ENCODE measurements at places on chromosomes 16 and 17.

DNA sequence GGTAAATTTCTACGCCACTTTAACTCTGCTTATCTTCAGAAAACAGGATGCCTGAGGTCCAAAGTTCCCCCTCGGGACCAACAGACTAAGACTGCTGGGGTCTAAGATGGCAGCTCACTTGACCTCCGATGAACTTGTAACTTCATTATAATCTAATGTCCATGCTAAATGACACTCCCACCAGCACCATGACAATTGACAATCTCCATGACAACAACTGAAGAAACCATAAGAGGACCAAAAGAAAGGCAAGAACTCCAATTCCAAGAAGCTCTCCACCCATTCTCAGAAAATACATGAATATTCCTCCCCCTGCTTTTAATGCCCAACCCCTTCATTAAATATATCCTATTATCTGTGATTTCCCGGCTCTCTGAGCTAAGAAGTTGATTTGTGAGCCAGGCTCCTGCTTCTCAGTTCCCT lies 7.5 kb downstream of the CCL4 start:
- DNase-seq, result no peak

- DNase-seq, result no peak
Observed at GRCh38 chr16:68401871-68402747, 46.2 kb downstream of the SMPD3 start.

DNA sequence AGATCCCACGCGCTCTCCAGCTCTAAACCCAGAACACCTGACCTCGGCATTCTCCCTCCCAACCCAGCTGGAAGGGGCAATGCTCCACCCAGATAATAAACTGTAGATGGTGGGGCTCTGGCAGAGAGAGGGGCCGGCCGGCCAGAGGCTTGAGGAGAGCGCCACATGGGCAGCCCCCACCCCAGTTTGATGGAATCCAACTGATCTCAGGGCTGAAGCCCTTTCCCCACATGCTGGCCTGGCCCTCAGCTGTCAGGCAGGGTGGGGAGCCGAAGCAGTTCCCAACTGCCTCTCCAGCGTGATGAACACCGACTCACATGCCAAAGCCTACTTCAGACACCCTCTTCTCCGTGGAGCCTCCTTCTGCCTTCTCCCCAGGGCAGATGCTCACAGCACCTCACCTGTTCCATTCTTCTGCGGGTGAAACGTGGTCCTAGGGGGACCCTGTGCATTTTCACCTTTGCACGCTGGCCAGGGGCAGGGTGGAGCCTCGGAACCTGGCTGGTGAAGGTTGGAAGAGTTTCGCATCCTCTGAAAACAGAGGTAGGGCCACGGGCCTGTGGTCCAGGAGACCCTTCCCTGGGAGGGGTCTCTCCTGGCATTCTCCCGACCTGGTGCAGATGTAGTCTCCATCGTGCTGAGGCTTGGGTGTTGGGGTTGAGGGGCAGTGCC lies 65.7 kb upstream of the ZNF469 start:
- DNase-seq, result no peak

DNA sequence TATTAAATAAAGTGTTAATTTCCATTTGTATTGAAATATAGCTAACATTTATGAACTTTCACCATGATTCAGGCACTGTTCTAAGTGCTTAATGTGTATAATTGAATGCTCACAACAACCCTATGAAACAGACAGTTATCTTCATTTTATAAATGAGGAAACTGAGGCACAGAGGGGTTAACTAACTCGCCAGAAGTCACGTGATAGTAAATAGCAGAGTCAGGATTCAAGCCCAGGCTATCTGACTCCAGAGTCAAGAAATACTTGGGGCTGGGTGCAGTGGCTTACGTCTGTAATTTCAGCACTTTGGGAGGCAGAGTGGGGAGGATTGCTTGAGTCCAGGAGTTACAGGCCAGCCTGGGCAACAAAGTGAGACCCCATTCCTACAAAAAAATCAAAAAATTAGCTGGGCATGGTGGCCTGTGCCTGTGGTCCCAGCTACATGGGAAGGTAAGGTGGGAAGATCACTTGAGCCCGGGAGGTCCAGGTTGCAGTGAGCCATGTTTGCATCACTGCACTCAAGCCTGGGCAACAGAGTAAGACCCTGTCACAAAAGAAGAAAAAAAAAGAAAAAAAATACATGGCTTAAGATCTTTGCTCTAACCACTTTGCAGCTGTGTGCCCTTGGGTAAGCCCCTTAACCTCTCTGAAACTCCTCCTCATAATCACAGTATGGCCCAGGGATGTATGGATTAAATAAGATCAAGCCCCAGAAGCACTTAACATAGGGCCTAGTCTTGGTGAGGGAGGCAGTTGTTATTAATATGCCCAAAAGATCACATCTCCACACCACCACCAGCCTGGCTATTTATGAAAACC lies 29.0 kb downstream of the WSB1 start:
- no peak for DNase-seq

- no peak for DNase-seq
Observed at GRCh38 chr16:80330803-80331202, 210.0 kb upstream of the DYNLRB2 start.

DNA sequence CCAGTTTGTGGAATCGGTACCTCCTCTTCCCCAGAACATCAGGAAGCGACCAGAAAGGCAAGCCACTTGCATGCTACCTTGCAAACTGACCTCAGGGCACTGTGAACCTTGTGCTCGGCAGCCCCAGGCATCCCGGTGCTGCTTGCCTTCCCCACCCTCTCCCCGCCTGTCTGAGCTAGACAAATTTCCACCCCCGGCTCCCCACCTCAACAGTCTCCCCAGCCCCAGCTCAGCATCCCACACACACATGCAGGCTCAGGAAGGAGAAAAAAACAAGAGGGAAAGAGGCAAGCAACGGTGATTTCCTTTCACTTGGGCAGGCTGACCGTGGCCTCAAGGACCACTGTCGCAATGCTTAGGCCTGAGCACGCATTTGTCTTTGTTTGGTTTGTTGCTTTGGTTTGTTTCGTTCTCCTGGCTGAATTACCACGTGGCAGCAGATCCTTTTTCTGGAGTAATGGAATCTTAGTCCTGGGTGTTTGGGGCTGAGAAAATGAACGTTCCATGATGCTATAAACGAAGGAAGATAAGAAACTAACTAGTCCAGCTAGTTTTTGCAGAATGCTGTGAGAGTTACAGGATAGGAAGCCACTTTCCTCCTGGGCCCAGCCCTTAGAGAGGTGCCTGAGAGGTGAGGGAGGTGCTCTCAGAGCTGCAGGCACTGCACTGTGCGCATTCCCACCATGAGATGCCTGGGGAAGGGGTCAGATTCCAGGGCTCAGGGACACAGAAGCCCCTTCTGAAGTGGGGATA lies 27.9 kb downstream of the SDK2 start:
- DNase-seq, result no peak

- DNase-seq, result no peak
Observed at GRCh38 chr17:70677783-70678647, 508.7 kb downstream of the KCNJ2 start.

DNA sequence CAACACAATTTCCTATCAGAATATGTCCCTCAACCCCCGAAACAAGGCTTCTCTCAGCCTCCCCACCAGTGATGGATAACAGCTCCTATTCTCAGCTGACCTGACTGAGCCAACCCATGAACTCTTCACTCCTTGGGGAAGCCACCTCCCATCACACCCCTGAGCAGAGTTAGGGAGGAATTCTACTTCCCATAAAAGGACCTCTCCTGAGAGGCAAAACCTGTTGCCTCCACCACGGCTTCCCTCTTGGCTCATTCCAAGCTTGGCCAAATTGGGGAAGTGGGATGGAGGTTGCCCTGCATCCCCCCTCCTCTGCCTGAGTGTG lies 5.7 kb upstream of the RASL10B start:
- DNase-seq, result no peak

DNA sequence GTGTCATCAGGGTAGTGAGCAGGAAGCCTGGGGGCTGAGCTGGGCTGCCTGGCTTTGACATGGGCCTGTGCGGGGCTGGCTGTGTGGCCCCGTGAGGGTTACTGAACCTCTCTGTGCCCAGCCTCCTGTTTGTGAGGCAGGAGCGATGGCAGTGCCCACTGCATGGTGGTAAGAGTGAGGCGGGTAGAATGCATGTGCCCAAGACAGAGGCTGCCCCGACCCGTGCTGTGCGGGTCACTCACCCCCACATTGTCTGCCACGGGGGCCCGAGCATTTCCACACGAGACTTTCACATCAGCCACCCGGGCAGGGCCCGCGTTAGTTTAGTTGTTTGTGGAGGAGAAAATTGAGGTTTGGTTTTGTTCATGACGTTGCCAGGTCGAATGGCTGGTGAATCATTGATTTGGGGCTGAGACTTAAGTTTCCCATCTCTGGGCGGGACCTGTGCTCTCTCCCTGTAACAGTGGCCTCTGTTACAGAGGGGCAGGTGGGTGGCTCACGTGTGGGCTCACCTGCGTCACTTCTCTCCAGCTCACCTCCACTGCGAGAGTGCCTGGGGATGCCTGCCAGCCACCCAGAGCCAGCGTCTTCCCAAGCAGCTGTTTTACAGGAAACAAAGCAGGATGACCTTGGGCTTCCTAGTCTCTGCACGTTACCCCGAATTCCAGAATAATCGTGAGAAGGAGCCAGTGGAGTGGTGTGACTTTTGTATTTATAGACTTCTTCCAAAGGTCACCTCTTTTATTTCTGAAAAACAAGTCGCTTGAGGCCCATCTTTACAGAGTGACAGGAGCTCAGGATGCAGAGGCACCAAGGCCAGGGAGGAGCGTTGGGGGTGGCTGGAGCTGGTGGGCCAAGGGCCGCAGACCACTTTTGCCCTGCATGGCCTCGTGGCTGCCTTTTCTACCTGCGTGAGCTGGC lies 150.6 kb downstream of the RPTOR start:
- no peak for DNase-seq

DNA sequence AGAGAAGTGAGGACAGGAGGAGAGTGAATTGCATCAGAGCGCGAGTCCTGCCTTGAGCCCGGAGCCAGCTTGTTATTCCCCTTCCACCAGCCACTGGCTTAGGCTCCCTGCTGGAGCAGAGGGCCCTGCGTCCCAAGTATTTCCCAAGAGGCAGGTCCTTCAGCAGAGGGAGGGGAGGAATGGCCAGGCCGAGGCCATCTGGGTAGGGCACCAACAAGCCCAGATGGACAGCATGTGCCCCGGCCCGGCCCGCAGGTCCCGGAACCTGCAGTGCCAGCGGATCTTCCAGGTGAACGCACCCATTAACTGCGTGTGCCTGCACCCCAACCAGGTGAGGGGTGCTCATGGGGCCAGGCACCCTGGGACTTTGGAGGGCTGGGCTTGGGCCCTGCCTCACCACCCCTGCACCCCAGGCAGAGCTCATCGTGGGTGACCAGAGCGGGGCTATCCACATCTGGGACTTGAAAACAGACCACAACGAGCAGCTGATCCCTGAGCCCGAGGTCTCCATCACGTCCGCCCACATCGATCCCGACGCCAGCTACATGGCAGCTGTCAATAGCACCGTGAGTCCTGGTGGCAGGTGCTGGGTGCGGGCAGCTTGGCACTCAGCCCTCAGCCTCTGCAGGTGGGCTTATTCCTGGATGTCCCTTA lies 1.7 kb downstream of the MLST8 start:
- no peak for DNase-seq

- no peak for DNase-seq
Observed at GRCh38 chr17:48973806-48974205, 5.4 kb upstream of the GIP start.

DNA sequence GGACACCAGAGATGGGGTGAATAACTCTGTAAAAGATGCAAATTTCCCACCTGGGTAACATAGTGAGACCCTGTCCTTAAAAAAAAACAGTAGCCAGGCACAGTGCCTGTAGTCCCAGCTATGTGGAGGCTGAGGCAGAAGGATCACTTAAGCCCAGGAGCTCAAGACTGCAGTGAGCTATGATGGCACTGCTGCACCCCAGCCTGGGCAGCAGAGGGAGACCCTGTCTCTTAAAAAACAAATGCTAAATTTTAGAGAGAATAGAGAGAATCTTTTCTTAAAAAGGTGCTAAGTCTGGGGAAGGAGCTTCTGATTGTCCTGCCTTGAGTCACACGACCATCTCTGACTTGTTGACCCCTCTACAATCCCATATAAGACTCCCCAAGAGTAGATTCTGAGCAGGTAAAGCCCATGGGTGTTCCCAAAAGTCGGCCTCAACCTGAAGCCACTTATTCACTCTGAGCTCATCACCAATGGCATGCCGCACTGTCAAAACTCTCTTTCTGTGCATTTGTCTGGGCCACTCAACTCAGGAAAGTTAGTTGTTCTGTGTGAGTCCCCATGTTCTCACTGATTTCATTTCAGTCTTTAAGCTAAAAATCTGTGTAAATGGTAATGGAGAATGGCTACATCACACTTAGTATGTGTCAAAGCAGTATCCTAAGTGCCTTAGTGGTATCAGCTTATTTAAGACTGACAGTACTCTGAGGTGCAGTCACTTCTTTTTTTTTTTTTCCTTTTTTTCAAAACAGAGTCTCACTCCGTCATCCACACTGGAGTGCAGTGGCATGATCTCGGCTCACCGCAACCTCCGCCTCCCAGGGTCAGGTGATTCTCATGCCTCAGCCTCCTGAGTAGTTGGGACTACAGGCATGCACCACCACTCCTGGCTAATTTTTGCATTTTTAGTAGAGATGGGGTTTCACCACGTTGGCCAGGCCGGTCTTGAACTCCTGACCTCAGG lies 41.6 kb downstream of the PRKCB start:
- no peak for DNase-seq

DNA sequence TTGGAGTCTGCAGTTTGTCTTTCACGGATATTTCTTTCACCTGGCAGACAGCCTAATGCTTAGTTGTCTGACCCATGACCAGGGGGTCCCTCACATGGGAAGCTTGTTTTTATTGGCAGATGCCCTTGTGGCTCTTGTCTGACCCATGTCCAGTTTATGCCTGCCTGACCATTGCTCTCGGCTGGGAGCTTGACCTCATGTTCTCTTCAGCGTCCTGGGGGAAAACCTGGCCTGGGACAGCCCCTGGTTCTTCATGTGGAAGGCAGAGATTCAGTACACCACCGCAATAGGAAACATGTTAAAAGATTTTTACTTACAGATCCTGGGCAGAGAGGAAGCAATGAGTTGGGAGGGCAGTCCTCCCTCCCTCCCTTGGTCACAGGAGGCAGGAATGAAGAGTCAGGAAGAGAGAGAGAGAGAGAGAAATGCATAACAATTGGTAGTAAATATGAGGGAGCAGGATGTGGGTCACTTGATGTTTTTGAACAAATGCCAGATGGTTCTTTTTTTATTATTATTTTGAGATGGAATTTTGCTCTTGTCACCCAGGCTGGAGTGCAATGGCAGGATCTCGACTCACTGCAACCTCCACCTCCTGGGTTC lies 302.7 kb upstream of the MYOCD start:
- no peak for DNase-seq

DNA sequence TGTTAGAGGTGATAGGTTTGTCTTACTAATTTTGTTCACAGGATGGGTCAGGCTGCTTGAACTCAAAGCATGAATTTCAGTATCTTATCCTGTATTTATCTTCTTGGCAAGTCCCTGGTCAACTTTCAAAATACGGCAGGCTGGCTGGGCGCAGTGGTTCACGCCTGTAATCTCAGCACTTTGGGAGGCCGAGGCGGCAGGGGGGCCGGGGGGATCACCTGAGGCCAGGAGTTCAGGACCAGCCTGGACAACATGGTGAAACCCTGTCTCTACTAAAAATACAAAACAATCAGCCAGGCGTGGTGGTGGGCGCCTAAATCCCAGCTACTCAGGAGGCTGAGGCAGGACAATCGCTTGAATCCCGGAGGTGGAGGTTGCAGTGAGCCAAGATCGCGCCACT lies 25.0 kb upstream of the RSL1D1 start:
- DNase-seq, result no peak

Measured in CD4-positive, alpha-beta T cell treated with Interleukin-15 for 4 hours (primary cell).